ENCODE measurements at places on chromosomes 6 and 20. TPM values are rescaled to one million over a fixed set of nuclear protein-coding genes. Genes with fewer than 3 reads are reported as not detected.

Gene ASXL1
- total RNA-seq = 28.5 TPM

Gene PRICKLE4
- total RNA-seq = 2.8 TPM

Gene GDAP1L1
- total RNA-seq = 0.36 TPM

Gene DAAM2
- total RNA-seq = 12.2 TPM

Gene COL20A1
- total RNA-seq = not detected

Gene CD93
- total RNA-seq = 48.9 TPM

Gene TCF15
- 7.5 TPM for total RNA-seq

Gene GABRR1
- not detected for total RNA-seq

Gene JAG1
- total RNA-seq = 26.6 TPM

Gene AKAP12
- total RNA-seq = 13.7 TPM

Gene HIVEP2
- total RNA-seq = 10.3 TPM

Gene SAYSD1
- total RNA-seq = 7.9 TPM

All from heart right ventricle (tissue), 16 donors.